ENCODE measurements at places on chromosomes 3 and 15.

DNA sequence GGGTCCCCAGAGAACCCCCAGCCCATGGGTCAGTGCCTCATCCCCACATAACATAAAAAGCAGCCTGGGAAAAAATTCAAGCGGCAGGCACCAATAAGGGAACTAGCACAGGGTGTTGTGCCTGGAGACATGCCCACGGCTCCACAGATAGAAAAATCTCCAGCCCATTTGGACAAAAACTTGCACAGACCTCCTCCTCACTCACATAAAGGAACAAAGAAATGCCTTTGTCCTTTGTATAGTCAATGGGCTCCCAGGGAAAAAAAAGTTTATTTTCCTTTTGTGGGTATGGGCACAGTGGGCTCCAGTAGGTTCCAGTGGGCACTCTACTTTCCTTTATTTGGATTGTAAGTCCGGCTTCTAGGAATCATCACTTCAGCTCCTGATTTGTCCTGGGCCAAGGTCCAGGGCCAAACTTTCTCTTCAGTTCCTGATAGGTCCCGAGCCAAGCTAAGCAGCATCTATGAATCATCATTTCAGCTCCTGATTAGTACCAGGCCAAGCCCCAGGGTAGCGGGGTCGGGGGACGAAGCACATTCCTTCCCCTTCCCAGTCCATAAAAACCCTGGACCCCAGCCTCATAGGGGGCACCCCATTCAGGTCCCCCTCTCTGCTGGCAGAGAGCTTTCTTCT lies 1.6 kb upstream of the DNAH12 start:
- H3K4me1 ChIP-seq = peaks cover 27% of the 10 kb centered on the region
- H3K27ac ChIP-seq = peak overlapping the region; percentile 4
- no peaks in the 10 kb centered on the region for H3K36me3 ChIP-seq
- no peaks in the 10 kb centered on the region for H3K27me3 ChIP-seq
- H3K4me3 ChIP-seq = peak overlapping the region; percentile 22

- H3K4me1 ChIP-seq = no peaks in the 10 kb centered on the region
- H3K27me3 ChIP-seq = no peaks in the 10 kb centered on the region
- no peaks in the 10 kb centered on the region for H3K36me3 ChIP-seq
- no peak overlapping the region for H3K4me3 ChIP-seq
Measured at GRCh38 chr3:148208975-148209374, 488.7 kb upstream of the AGTR1 start.

- H3K27ac ChIP-seq = no peak overlapping the region
- H3K27me3 ChIP-seq = no peaks in the 10 kb centered on the region
- no peaks in the 10 kb centered on the region for H3K4me1 ChIP-seq
- no peaks in the 10 kb centered on the region for H3K36me3 ChIP-seq
Measured at GRCh38 chr3:34132069-34132692, 333.8 kb downstream of the PDCD6IP start.

DNA sequence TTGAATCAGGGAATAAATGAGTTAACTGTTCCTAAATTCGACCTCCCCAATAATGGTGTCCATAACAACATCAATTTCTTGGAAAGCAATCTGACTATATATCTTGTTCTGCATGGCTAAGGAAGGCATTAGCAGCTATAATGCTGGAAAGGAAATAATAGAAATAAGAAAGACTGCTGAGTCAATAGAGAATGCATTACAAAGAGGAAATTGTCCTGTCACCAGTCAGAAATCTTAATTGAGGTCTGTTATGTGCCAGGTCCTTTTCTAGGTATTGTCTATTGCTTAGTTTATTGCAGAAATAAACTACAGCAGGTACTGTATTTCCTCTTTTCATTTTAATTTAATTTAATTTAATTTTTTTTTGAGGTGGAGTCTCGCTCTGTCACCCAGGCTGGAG lies 5.9 kb upstream of the PPP1R2 start:
- H3K27me3 ChIP-seq = no peaks in the 10 kb centered on the region
- H3K4me1 ChIP-seq = peaks cover 15% of the 10 kb centered on the region
- H3K36me3 ChIP-seq = no peaks in the 10 kb centered on the region
- no peak overlapping the region for H3K27ac ChIP-seq
- no peak overlapping the region for H3K4me3 ChIP-seq

GRCh38 chr15:25486051-25486450 lies 47.2 kb upstream of the UBE3A start:
- H3K27me3 ChIP-seq = no peaks in the 10 kb centered on the region
- no peaks in the 10 kb centered on the region for H3K4me1 ChIP-seq
- H3K36me3 ChIP-seq = no peaks in the 10 kb centered on the region
- no peak overlapping the region for H3K27ac ChIP-seq
- H3K4me3 ChIP-seq = no peak overlapping the region

DNA sequence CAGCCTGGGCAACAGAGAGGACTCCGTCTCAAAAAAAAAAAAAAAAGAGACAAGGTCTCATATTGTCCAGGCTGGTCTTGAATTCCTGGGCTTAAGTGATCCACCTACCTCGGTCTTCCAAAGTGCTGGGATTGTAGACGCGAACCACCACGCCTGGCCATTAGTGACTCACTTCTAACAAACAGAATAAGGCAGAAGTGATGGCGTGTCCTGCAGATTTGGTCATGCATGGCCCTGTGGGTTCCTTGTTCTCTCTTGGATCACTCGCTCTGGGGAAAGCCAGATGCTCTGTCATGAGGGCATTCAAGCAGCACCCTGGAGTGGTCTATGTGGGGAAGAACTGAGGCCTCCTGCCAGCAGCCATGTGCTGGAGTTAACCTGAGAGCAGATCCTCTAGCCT lies 27.4 kb upstream of the TJP1 start:
- no peak for DNase-seq
- no peaks in the 10 kb centered on the region for H3K36me3 ChIP-seq
- H3K27me3 ChIP-seq = no peaks in the 10 kb centered on the region
- H3K4me1 ChIP-seq = no peaks in the 10 kb centered on the region
- no peak overlapping the region for H3K4me3 ChIP-seq

GRCh38 chr3:126527455-126528211 lies 3.7 kb downstream of the CHST13 start:
- peaks cover 4% of the 10 kb centered on the region for H3K4me1 ChIP-seq
- H3K27me3 ChIP-seq = no peaks in the 10 kb centered on the region
- no peaks in the 10 kb centered on the region for H3K36me3 ChIP-seq

Measured in thoracic aorta (tissue), 2 donors.